Stimulated activated CD4-positive, alpha-beta T cell treated with anti-CD3 and anti-CD28 coated beads, Interleukin-1b, Interleukin-23, amount 100 ng/mL, for 1 hour (primary cell): ENCODE measurements at places on chromosomes 5 and 9.

DNA sequence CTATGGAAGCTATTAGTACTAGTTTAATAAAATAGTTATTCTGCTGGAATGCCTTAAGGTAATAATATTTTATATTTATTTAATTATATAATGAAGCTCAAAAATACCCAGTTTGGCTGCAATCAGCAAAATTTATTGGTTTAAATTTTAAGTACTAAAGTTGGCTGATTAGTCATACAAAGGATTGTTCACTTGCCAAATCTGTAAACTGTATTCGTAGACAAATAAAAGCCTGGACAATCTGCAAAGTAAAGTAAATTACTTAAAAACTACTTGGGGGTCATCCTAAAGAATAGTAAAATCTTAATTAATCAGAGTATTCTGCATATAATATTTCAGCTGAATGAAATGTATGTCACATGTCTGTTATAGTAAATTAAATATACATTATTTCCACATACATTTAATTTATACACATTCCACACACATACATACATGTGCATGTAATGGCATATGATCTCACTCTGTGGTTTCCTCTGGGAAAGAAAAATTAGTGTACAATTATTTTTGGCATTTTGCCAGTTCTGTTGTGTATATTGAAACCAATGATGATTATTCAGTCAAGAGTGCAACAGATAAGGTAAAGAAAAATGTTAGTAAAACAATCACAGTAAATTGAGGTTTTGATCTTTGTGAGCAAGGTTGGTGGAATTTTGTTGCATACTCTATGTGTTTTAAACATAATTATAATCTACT, 455.9 kb downstream of the CDH9 start:
- DNase-seq, result no peak

GRCh38 chr5:8417316-8418048, 548.5 kb downstream of the MTRR start:
- DNase-seq, result no peak

GRCh38 chr9:114697951-114698351, 16.0 kb upstream of the TEX48 start:
- DNase-seq, result no peak

DNA sequence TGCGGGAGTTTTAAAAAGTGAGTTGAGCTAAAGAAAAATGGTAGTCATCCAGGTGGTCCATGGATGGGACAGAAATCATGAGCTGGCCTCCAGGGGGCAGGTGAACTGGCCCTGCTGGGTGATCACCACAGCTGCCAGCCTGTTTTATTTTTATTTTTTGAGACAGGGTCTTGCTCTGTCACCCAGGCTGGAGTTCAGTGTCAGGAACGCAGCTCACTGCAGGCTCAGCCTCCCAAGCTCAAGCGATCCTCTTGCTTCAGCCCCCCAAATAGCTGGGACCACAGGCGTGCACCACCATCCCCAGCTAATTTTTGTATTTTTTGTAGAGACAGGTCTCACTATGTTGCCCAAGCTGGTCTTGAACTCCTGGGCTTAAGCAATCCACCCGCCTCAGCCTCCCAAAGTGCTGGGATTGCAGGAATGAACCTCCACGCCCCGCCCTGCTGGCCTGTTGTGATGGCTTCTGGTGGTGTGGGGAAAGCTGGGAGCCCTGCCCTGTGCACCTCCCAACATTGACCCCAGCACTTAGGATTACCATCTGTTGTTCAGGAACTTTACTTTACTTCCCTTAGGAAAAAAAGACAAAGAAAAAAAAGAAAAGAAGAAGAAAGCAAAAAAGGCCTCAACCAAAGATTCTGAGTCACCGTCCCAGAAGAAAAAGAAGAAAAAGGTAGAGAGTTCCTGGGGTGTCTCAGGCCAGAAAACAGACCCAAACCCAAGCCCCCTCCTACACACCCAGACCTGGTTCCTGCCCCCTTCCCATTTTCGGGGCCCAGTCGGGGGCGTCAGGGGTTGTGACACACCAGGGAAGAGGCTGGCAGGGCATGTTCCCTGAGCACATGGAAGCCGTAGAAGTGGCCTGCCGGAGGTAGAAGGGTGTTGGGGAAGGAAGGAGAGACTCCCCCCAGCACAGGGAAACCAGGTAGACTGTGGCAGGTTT, 14.7 kb downstream of the CD74 start:
- no peak for DNase-seq

DNA sequence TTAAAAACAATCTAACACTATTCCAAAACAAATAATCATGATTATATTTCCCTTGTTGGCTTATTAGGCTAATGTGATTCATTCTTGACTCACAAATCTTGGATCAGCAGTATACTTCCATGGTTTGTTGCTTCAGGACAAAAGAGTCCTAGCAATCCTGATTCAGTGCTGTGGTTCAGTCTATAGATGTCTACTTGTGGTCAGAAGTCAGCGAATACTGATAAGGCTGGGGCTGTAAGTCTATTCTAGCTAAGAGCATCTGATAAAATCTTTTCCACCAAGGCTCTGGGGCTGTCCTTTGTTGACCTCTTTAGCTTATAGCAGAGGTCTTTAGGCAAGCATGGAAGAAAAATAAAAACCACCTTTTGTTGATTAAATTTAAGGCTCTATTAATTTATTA, 4.4 kb upstream of the SMIM3 start:
- no peak for DNase-seq

DNA sequence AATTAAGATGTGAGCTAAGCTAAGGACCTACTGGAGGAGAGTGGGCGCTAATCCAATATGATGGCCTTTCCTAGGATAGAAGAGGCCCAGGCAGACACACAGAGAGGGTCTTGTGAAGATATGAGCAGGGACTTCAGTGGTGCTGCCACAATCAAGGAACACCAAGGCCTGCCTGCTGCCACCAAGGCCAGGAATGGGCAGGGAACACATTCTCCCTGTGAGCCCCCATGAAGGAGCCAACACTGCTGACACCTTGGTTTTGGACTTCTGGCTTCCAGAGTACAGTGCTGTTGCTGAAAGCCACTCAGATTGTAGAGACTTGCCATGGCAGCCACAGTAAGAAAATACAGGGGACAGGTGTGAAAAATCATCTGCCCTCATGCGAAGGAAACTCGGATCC, 73.1 kb upstream of the IRX1 start:
- no peak for DNase-seq

DNA sequence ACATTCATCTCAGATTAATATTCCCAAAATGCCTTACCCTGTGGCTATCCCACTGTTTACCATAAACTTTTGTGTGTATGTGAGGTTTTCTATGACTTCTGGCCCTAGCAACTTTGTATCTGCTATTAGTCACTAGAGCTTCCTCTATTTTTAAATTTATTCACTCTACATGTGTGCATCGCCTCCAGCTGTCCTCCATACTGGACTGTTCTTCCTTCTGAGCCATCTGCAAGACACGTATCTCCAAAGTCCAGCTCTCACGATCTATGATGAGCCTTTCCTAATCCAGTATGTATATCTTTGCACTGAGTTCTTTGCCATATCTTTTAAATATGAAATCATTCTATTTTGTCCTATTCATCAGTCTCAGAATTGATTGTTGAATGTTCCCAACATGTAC, 1.7 kb upstream of the GNG10 start:
- no peak for DNase-seq

DNA sequence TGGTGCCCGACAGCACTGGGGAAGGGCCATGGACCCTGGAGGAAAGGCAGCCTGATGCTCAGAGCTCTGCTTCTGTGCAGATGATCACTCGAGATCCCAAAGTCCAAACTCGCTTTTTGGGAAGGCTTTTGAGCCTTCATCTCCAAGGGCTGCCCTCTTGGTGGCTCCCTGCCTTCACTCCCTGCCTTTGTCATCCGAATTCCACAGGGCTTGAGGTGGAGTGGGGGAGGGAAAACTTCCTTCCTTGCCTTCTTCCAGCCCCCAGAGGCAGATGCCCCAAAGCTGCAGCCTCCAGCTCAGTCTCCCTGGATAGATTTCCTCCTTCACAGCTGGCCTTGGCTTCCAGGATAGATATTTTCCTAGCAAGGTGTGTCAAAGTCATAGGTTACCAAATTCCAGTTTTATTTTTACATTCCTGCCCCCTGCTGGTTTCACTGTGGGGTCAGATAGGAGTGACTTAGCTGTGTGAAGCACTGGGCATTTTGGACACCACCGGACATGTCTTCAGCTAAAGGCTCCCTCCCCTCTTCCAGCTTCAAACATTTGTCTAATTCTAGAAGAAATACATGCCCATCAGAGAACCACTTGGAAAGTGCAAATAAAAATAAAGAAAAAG, 268.2 kb downstream of the HSPA4 start:
- no peak for DNase-seq

DNA sequence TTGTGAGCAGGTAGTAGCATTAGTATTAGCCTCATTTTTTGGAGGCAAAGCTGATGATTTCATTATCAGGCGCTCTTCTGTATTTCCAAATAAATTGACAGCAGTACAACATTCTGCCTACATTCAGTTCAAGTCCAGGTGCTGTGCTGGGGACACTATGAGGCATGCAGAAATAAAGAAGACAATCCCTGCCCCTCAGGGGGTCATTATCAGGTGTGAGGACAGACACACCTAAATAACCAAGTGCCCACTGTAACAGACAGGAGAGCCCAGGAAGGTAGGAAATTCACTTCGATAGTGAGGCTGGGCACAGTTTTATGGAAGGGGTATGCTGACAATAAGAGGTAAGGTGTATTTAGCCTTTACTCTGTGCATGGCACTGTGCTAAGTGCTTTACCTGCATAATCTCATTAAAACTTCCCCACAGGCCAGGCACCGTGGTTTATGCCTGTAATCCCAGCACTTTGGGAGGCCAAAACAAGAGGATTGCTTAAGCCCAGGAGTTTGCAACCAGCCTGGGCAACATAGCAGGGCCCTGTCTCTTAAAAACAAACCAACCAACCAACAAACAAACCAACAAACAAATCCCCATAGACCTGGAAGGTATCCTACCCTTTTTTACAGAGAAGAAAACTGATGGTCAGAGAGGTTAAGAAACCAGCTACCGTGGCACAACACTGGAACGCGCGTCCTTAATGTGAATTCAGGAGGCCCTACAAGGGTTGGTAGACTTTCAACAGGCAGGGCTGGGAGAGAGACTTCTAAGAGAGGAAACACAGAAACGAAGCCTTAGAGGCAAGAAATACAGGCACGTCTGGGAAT, 17.5 kb upstream of the GPX3 start:
- DNase-seq, result no peak

DNA sequence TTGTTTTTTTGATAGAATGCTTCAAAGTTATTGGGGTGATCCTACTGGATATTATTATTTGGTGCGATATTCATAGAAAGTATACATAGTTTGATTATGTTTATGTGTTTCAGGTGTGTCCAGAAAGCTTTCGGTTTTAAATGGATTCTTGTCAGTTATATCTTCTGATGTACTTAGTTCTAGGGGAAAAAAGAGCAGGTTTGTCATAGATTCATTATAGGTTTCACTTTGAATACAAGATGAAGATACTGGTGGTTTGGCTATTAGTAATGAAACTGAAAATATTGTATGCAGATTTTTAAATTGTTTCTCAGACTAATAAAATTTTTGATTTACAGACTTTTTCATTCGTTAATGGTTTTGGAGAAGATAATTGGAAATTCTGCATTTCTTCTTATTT, 98.9 kb downstream of the MAN2A1 start:
- no peak for DNase-seq

DNA sequence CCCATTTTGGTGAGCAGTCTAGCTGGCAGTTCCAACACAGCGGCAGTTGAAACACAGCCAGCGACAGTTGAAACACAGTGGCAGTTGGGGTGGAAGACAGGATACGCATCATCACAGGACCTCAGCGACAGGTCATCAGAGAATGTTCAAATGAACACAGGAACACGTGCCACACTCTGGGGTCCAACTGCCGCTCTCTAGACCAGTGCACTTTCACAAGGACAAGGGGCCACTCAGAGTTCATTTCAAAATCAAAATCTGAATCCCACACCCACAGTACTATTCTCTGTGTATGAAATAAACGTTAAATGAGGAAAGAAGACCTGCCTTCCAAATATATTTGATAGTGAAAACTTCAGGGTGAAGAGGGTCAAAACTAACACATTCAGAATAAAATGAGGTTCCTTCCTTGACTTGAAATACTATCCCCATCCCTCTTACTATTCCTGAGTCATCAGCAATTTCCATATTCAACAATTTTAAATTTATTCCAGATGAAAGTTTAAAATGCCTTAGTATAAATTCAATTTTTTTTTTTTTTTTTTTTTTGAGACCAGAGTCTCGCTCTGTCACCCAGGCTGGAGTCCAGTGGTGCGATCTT, 53.0 kb upstream of the SIMC1 start:
- no peak for DNase-seq

DNA sequence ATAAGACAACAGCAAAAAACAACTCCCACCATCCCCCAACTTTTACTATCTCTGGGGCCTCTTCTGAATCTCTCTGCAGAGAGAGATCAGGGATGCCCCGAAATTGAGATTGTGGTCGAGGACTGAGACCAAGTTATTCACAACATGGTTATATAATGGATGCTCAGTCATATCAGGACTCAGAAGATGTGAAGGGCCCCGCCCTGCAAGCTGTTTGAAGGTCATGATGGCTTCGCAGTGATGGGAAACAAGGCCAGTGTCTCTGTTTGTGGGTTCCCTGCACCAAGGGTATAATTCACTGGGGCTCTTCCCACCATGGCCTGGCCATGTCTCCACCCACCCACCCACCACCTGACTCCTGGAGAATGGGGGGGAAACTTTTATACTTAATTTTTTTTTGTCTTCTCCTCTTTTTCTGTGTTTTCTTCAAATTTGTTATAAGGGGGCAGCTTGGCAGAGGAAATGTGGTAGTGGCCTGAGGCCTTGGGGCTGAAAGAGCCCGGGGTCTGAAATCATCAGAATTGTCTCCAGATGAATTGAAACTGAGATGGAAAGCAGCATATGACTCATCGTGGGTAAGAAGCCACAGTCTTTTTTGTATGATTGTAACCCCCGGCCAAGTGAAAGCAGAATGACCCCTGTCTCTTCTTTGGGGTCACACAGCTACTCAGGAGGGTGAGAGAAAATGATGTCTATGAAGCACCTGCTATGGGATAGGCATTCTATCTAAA, 15.0 kb upstream of the TEX48 start:
- DNase-seq, result no peak

GRCh38 chr9:8412327-8412726, 612.7 kb upstream of the DMAC1 start:
- DNase-seq, result no peak

GRCh38 chr5:161230221-161230620, 316.3 kb downstream of the GABRB2 start:
- no peak for DNase-seq

- DNase-seq, result no peak
Observed at GRCh38 chr5:117263231-117263630, 688.6 kb upstream of the SEMA6A start.
